ENCODE measurements at places on chromosomes 3 and 15.

DNA sequence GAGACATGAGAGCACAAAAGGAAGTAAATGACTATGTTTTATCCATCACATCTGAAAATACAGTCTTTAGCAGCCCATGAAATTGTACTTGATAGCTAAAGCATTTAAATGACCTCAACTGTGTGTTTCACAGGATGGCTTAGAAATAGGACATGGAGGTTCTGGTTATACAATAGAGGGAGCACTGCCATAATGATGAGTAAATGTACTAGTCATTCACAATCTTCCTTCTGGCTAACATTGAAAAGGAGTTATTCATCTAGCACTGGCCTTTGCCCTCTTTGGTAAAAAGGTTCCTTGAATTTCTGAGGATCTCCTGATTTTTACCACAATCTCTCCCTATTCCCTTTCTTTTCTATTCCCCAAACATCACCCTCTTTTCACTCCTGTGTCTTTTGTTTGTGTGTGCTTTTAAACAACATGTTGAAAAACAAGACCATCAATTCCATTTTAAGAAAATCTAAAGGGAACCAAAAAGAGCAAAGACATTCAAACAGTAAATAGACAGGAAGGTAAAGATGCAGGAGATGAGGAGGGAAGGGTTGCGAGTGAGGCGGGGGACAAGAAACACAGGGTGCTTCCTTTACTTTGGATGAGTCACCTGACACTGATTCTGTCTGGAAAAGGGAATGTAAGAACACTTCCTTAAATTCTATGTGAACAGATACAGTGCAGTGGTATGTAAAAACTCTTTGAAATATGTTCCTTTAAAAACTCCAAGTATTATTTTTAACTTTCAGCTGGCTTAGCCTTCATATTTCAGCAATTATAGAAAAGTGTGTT, 619.0 kb downstream of the MECOM start:
- no peak for DNase-seq

DNA sequence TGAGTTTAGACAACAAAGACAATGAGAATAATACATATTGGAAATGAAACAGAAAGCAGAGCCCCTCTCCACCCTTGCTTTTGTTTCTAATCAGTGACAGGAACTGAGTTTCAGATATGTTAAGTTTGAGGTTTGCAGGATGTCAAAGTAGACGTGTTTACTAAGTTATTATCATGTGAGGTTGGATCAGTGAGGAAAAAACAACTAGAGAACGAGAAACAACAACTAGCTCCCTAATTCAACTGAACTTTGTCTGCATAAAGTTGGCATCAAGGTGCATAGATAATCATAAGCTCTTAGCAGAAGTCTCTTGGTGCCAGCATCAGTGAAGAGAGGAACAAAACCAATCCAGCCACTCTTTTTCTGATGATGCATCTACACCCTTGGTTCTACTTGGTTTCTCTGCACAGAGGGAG, 491.1 kb upstream of the NR2F2 start:
- no peak for DNase-seq

- no peak for DNase-seq
Observed at GRCh38 chr3:185958626-185959025, 20.8 kb upstream of the TRA2B start.

DNA sequence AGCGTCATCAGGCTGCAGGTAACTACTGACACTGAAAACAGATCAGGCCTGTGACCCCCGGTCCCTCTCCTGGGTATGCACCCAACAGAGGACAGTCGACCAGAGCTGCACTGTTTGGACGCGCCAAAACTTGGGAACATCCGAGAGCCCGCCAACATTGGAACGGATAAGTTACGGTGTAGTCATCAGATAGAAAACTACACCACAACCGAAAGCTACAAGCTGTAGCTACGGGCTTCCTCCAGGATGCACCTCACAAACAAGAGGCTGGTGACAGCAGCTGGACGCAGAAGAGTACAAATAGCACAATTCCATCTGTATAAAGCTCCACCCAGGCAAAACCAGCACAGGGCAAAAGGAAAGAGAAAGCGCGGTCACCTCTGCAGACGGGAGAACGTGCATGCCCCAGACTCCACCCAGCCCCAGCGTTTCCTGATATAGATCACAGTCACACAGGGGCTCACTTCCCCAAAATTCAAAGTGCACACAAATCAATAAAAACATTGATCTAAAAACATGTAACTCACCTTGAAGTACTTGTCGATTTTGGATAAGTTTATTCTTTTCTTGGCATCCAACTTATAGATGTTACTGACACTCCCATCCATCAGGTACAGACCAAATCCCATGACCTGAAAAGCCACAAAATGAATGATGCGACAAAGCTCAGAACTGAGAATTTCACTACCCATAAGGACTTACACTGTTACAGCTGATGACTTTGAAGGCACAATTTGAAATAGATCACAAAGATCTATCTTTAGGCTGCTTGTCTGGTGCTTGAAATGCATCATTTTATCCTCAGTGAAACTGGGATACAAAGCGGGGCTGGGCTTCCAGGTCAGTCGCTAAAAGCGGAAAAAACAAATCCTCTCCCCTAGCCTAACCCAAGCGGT, 43.3 kb downstream of the CYFIP1 start:
- DNase-seq: no peak

DNA sequence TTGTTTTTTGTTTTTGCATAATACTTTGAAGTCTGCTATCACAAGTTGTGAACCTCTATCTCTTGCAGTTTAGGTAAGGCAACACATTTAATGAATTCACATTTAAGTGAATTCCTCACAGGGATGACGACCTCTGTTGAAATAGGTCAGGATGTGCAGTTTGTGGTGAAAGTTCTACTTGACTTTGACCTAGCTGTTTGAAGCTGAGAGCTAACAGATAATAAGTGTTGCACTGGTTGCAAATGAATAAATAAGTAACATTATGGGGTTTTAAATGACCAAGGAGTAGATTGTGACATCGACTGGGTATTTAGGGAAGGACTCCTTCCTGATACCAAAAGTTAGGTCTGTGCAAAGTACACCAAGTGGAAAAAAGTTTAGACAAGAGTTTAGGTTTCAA, 23.9 kb downstream of the NIT2 start:
- DNase-seq: no peak

DNA sequence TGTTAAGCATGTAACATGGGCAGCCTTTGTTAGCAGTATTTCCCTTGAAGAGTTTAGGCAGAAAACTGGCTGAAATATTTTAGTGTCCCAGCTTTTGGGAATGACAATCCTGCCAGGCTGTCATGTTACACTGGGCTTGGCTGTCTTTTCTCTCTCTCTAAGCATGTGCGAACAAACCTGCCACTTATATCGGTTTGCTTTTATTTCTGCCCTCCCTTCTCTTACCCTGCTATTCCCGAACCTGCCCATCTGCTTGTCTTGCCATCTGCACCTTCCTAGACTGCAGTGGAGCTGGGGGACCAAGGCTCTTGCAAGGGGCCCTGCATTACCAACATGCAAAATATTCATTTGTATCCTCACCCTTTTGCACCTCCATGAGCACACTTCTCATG, 339.6 kb downstream of the EPHB1 start:
- DNase-seq: no peak

GRCh38 chr3:141952611-141953010, 76.2 kb downstream of the ATP1B3 start:
- DNase-seq: no peak

DNA sequence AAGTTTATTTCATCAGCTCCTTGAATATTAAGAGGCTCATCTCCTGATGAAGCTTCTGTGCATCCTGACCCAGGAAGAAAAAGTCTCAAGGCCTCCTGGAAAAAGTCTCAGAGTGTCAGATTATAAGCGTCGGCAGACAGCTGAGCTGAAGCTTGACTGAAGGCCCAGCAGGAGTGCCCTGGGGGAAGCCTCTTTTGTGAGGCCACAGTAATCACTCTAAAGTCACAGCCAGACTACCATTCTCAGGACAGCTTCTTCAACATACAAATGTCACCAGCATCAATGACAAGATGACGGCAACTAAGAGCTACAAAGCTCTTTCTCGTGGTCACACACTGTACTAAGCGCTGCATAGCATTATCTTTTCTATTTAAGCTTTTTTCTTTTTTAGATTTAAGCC, 72.7 kb upstream of the LRRN1 start:
- no peak for DNase-seq

DNA sequence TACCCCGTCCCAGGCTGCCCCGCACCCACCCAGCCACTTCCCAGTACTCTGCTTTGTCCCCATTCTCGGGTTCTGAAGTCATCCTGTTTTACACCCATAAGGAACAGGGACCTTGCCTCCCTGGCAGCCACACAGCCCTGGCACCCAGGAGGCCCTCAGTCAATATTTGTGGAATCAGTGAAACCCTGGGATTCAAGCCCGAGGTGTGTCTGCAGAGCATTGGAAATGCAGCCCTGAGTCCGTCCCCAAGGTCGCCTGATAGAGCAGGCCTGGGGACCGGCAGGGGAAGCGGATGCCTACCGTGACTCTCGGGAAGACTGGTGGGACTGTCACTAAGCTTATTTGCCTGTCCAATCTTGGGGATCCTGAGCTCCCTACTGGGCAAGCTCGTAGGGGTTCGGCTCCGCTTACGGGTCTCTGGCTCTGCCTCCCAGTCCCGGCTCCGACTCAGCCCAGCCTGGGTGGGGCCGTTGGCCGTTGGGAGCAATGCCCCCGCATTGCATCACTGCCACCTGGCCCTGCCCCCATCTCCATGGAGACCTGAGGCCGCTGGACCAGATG, 64.4 kb upstream of the TAMM41 start:
- no peak for DNase-seq

GRCh38 chr3:139110072-139110830, 65.6 kb upstream of the PRR23C start:
- no peak for DNase-seq

- DNase-seq: no peak
Observed at GRCh38 chr15:62058327-62059028, 1.8 kb downstream of the VPS13C start.

GRCh38 chr3:39434574-39434973, 28.1 kb downstream of the RPSA start:
- DNase-seq: no peak

Measured in activated T-helper 1 cell treated with anti-CD3 and anti-CD28 coated beads, Interleukin-2, amount 50 U/mL, for 16 hours (primary cell).